ENCODE measurements at places on chromosomes 11 and 22.

DNA sequence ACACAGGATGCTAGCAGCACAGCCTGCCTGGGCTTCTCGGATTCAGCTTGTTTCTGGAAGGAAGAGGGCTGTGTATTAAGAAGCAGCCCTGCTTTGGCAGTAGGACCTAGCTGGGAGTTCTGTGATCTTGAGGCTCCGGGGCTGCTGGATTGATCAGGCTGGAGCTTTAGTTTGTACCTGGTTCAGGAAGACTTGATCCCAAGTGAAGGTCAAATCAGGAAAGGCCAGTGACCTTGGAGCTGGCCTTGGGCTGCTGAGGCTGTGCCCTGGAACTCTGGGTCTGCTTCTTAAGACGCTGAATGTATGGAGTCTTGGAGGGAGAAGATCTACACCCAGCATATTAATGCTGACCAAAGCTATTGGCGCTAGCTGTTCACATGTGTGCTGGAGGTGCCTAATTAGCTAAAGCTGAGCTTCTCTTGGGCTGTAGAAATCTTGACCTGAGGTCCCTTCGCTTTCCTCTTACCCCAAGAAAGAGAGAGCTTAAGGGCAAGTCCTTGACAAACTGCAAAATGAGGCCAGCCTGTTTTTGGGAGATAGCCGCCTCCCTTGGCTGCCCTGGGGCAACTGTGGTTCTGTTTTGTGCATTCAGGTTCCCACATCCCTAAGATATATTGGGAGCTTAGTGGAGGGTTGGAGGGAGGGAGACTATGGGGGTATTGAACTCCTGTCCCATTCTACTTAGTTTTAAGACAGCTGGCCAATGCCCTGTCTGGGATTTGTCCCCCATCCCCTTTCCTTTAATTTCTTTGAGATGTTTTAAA lies 135.9 kb downstream of the DBX1 start:
- DNase-seq: no peak

GRCh38 chr22:25404928-25405816 lies 159.3 kb upstream of the GRK3 start:
- DNase-seq: peak; percentile 62

GRCh38 chr11:111635706-111636045 lies 33.4 kb downstream of the SIK2 start:
- DNase-seq: no peak

GRCh38 chr22:49561976-49562375 lies 265.7 kb downstream of the BRD1 start:
- DNase-seq: no peak

GRCh38 chr11:35141571-35141971 lies 2.6 kb downstream of the CD44 start:
- no peak for DNase-seq

GRCh38 chr11:14181121-14181520 lies 177.9 kb downstream of the RRAS2 start:
- DNase-seq: no peak

DNA sequence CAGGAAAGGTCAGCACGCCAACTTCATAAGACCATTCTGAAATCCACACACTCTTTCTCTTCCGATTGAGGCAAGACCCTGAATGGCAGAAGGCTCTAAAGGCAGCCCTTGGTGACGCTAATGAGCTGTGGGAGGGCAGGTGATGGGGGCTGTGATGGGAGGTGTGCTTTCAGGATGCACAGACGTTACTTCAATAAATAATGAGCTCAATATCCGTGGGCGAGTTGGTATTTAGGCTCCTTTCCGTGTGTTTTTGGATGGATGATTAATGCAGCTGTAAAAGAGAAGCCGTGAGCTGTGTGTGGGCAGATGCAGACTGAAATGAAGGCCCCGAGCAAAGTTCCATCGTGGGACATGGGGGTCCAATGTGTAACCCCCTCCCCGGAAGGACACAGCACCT lies 130.6 kb upstream of the CSNK2A3 start:
- no peak for DNase-seq

- DNase-seq: peak; percentile 11
Observed at GRCh38 chr11:94183886-94184264, 55.2 kb downstream of the PANX1 start.

- no peak for DNase-seq
Observed at GRCh38 chr11:114185436-114185835, 110.8 kb upstream of the NNMT start.

DNA sequence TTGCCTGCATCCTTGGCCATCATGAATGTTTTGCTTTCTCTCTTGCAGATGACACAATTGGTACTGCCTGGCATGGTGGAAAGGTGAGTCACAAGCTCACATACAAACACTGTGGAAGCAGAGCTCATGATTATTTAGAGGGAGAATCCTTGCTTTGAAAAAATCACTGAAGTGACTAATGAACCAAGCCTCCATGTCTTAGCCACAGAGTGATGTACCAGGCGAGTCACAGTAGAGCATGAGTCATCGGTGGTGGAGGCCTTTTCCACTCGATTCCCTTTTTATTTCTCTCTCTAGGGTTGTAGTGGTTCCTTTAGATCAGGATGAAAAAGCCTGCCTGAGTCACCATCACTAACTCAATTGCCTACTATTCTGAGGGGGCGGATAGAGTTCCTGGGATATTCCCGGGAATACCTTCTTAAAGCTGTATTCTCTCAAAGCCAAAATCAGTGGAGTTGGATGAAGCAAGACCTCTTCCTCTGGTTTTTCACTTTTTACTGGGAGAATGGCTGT lies 49.6 kb upstream of the ALKBH3 start:
- peak; percentile 46 for DNase-seq

DNA sequence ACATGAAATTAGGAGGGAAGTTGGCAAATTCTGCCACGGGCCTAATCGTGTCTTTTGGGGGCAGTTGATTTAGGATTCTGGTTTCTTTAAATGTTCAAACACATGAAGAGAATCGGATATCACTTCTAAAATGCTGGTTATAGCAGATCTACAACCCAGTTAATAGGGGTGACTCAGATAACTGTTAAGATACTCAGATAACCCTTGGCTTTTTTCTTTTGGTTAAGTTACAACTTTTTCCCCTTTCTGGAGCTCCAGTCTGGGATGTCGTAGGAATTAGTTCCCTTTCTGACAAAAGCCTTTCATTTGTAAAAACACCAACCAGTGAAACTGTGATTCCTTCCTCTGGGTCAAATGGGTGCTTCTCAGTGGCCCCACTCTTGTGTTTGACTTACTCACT lies 976 bp downstream of the DEPDC7 start:
- DNase-seq: no peak

GRCh38 chr11:101446238-101446637 lies 137.6 kb downstream of the TRPC6 start:
- DNase-seq: no peak

DNA sequence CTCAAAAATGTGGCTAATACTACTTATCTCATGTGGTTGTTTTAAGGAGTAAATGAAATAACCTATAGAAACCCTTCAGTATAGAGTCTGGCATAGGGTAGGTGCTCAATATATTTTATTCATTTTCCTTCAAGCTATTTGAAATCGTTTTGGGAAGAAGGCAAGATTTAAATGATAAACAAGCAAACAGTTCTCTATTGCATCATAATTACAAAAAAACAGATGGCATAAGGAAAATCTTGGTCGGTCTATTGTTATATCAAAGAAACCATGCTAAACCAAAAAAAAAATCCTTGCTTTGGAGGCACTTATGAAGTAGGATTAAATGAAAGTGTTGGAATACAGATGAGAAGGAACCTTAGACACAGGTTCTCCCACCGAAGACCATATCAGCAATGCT lies 4.7 kb downstream of the ZNF202 start:
- no peak for DNase-seq

GRCh38 chr11:108568195-108568858 lies 25.2 kb downstream of the EXPH5 start:
- DNase-seq: no peak

- DNase-seq: no peak
Observed at GRCh38 chr11:128338811-128339210, 248.5 kb downstream of the ETS1 start.

GRCh38 chr11:13290221-13290980 lies 12.8 kb downstream of the BMAL1 start:
- DNase-seq: no peak

DNA sequence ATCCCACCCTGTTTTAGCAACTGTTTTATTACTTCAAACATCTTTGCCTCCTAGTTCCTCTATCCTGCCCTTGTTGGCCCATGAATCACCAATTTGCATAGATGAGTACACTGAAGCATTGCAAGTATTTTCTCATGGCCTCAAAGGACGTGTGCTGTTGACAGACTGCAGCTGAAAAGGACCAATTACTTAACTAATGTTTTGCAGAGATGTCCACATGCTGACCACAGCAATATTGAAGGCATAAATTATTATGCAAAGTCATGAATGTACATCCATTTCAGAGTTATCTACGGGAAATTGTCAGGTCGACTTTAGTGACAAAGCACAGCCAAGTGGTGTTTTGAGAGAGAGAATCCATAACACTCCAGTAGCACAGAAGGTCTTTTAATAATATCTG lies 64.8 kb downstream of the CADM1 start:
- DNase-seq: no peak

GRCh38 chr11:79212741-79213190 lies 228.1 kb downstream of the TENM4 start:
- no peak for DNase-seq

Measured in activated CD4-positive, alpha-beta T cell treated with anti-CD3 and anti-CD28 coated beads for 4 hours (primary cell).